ENCODE measurements at places on chromosomes 12 and 14. TPM values are rescaled to one million over a fixed set of nuclear protein-coding genes. Genes with fewer than 3 reads are reported as not detected.

SDSL gene
- 22.3 TPM for total RNA-seq

KRT6C gene
- not detected for total RNA-seq

IFNG-AS1 gene
- not detected for total RNA-seq

POLR3B gene
- 5.5 TPM for total RNA-seq

A2M gene
- not detected for total RNA-seq

CLMN gene
- 5.5 TPM for total RNA-seq

SRRM4 gene
- total RNA-seq = not detected

OR10A7 gene
- total RNA-seq = not detected

ABHD12B gene
- total RNA-seq = not detected

PTPRB gene
- total RNA-seq = 1.6 TPM

TRPV4 gene
- total RNA-seq = 0.08 TPM

MIA2 gene
- total RNA-seq = 21.8 TPM
